ENCODE measurements at places on chromosomes 5 and 9.

GRCh38 chr9:126698251-126698650 lies 84.5 kb downstream of the LMX1B start:
- DNase-seq: no peak

DNA sequence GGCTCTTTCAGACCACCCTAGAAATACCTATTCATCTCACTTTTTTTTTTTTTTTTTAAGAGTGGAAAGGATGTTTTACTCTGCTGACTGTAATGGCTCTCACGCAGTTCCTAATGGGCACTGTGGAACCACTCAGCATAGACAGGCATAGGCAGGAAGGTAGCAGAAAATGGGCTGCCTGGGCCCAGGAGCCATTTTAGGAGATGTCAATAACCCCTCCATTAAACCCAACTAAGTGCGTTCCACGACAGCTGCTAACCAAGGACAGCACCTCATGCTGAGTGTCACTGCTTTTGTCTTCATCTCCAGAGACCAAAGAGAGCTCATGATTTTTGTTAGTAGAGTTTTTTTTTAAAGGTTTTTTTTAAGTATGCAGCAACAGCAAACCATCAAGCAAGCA lies 15.3 kb downstream of the MAP1B start:
- no peak for DNase-seq

GRCh38 chr5:79493596-79494345 lies 20.2 kb downstream of the HOMER1 start:
- DNase-seq: no peak

- no peak for DNase-seq
These were observed 484.9 kb downstream of the TMEM38B start for GRCh38 chr9:106179191-106179590.

DNA sequence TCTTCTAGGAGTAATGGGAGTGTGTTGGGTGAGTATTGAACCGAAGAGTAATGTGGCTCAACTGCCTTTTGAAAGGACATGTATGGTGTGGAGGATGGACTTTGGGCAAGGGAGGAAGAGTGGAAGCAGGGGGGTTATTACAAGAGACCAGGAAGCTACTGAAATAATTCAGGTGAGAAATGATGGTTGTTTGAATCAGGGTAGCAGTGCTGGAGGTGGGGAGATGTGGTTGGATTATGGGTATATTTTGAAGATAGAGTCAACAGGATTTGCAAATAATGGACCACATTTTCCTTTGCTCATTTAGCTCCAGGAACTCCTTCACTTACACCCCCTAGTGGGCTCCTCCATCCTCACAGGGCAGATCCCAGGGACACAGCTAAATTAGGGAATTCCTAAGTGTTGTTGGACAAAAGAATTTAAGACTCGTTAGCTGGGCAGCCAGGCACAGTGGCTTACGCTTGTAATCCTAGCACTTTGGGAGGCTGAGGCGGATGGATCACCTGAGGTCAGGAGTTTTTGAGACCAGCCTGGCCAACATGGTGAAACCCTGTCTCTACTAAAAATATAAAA lies 1.2 kb upstream of the SLC4A9 start:
- no peak for DNase-seq

- DNase-seq: no peak
These were observed 63.6 kb upstream of the IL17B start for GRCh38 chr5:149442563-149443182.

DNA sequence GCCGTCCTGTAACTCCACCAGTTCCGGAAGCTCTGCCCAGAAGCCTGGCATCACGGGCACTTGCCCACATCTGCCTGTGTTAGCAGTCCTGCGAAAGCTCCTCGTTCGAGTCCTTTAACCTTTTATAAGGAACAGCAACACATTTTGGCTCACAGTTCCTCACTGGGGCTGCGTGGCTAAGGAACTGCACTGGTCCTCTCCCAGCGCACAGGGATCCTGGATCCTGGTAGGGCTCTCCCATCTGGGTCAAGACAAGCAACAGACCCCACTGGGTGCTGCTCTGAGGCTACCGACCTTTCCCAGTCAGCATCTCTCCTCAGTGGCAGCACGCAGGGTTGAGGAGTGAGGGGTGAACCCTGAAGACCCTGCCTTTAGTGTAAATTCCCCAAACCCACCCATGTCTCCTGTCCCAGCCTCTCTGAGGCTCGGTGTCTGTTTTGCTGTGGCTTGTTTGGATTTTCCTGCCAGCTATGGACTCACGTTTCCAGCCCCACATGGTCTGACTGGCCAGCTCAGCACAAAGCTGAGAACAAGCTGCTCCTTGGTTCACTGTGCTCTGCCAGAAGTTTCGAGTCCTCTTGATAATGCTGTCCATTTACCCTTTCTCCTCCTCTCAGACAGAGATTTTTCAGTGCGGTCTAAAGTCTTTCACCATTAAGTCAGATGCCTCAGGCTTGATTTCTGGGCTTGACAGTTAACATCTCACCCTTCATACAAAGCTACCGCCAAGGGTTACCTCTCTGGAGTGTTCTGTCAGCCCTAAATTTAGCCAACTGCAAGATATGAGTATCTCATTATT lies 80.0 kb downstream of the AK8 start:
- no peak for DNase-seq

All from fibroblast of the conjunctiva (primary cell).